NCI-H524 treated with DMSO at 0.1 percent for 48 hours (cell line): ENCODE measurements at places on chromosomes 1 and 21.

GRCh38 chr1:222124602-222125001, 382.7 kb upstream of the DUSP10 start:
- peak; percentile 66 for DNase-seq

GRCh38 chr1:32115496-32115895, 7.6 kb downstream of the KPNA6 start:
- no peak for DNase-seq

DNA sequence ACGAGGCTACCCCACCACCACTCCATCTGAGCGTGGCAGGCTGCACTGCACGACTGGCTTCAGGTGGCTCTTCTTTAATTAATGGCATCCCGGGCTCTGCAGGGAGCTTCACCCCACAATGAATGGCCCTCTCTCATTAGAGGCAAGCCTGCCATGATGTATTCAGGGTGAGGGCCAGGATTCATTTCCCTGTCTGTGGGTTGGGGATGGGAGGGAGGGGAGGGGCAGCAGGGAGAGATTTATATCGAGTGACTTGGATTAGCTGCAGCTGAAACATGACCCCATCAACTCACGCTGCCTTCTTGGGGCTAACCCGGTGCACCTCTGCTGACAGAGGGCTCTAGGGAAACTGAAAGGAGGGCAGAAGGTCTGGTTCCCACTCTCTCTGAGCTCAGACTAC, 54.2 kb downstream of the ERI3 start:
- peak; percentile 17 for DNase-seq

- DNase-seq, result peak; percentile 20
Measured at GRCh38 chr1:6033986-6034749, 11.5 kb upstream of the KCNAB2 start.

- no peak for DNase-seq
Measured at GRCh38 chr1:101004061-101004460, 21.5 kb downstream of the DPH5 start.

- DNase-seq, result no peak
Measured at GRCh38 chr1:245260110-245260882, 105.5 kb downstream of the KIF26B start.

- DNase-seq, result no peak
Measured at GRCh38 chr1:170685166-170685565, 21.2 kb downstream of the PRRX1 start.

DNA sequence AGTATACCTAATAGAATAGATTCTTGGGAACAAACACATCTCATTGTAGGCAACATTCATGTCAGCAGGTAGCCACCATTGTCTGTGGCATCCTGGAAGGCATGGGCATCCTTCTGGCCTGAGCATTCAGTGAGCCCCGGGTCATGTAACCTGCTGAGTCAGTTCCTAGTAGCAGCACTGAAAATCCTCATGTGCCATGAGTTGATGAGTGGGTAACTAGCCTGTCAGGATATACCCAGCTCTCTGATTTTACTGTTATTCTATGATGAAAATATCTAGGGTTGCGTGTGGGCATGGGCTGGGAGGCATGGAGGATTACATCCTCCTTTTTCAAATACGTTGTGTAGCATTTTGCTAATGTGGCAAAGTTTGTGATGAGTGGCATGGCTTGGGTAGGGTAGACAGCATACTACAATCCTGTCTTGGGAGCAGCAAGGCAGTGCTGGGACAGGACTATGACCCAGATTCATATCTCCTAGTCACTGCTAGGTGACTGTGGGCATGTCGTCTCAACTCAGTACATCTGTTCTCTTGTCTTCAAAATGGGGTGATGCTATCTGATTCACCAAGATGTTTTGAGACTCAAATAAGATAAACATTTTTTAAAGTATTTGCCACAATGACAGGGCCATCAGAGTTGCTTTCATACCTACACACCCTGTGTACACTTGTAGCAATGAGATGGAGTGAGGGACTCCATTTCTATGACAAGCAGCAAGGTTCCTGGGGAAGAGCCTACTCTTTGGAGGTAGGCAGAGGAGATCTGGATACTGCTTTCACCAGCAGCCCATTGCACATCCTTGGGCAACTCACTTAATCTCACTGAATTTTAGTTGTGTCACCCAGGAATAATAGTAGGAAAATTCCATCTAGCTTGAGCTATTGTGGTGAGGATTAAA, 62.5 kb downstream of the CD58 start:
- DNase-seq, result no peak

- DNase-seq, result no peak
Measured at GRCh38 chr1:21212126-21212525, 35.4 kb upstream of the EIF4G3 start.

GRCh38 chr1:44807364-44808062, 362 bp upstream of the DYNLT4 start:
- no peak for DNase-seq

- no peak for DNase-seq
Measured at GRCh38 chr1:224745394-224745793, 129.3 kb downstream of the CNIH3 start.

GRCh38 chr1:44050261-44050660, 19.0 kb upstream of the SLC6A9 start:
- no peak for DNase-seq

- DNase-seq, result no peak
Measured at GRCh38 chr1:118717893-118718292, 270.2 kb downstream of the TBX15 start.

DNA sequence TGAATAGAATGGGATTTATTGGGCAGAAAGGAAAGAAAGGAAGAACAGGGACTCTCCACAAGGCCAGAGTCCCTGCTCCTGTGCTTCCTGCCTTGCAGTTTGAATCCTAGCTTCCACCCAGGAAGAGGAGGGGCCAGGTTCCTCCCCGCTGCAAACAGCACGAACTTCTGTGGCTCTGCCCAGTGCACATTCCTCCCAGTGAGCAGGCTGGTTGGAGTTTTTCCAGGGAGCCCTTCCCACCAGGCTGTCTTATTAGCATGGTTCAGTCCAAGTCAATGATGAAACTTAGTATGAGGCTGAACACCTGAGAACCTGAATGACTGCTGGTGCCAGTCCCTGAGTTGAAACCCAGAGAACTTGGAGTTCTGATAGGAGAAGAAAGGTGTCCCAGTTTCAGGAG, 247.2 kb downstream of the DUSP10 start:
- DNase-seq, result no peak

DNA sequence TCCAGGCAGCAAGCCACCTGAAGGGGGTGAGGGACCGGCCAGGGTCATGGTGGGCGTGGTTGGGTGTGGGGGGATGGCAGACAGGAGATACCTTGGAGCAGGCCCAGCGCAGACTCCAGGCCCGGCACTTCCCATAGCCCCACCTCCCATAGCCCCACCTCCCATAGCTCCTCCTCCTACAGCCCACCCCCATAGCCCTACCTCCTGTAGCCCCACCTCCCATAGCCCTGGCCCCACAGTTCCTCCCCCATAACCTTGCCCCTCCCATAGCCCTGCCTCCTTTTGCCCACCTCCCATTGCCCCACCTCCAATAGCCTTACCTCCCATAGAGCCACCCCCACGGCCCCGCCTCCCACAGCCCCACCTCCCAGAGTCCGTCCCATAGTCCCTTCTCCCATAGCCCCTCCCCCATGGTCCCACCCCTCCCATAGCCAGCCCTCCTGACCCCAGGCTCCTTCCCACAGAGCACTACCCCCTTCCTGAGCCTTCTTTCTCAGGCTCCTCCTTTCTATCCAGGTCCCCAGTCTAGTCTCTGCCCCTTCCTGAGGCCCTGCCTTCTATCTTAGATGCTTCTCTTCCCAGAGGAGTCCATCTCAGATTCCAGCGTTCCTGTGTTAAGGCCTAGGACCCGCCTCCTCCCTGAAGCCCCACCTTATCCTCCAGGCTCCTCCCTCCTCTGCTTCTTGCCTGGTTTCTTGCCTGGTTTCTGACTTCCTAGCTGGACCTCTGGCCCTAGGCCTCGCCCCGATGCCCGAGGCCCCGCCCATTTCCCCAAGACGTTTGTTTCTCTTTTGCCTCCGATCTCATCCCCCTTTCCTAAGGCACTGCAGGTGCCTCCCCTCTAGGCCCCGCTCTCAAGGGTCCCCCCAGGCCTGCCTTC, 46.8 kb downstream of the PTPRU start:
- no peak for DNase-seq

DNA sequence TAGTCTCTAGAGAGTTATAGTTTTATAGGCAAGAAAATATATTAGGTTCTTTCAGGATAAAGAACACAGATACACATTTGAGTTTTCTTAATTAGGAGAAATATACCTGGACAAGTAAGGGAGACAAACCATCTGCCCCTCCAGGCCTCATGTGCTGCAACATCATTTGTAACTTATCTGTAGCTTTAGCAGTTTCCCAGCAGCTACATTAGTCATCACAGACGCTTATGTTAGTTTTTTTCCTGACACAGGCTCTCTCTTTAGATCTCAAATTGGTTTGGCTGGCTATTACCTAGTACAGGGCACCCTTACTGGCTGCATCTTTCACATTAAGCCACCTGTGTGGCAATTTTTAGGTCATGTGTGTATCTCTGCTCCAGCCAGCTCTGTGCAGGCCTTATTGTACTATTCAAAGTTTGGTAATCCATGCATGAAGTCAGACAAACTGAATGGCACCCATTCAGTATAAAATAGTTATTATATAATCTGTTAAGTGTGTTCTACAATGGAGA, 25.9 kb downstream of the GNPAT start:
- DNase-seq, result no peak

DNA sequence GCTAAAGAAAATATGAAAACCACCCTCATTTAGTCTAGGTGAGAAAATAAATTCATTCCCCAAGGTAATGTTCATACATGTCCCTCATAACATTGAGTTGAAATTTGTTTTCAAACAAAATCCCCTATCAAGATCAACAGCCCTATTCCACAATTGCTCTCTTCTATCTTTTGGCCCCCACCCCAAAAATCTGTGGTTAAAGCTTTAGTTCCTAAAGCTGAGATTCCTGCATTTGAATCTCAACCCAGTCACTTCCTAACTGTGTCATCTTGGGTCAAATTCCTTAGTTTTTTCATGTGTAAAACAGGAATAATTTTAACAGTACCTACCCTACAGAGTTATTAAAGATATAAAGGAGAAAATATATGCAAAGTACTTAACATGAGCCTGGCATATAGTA, 22.0 kb downstream of the KIAA0319L start:
- DNase-seq, result no peak

DNA sequence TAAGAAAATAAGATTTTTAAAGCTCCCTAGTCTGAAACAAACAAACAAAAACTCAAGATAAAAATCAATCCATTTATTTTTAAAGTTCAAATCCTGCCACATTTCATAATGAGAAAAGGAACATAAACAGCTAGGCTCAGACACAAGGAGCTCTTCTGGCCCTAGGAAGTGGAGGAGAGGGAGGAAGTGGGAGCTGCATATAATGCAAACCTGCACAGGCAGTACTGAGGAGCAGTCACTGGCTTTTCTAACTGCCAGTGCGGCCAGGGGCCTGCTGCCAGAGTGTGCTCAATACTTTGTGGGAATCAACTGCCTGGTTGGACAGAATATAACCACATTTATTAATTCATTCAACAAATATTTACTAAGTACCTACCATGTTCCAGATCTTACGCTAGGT, 139.8 kb upstream of the SPATA6 start:
- no peak for DNase-seq

DNA sequence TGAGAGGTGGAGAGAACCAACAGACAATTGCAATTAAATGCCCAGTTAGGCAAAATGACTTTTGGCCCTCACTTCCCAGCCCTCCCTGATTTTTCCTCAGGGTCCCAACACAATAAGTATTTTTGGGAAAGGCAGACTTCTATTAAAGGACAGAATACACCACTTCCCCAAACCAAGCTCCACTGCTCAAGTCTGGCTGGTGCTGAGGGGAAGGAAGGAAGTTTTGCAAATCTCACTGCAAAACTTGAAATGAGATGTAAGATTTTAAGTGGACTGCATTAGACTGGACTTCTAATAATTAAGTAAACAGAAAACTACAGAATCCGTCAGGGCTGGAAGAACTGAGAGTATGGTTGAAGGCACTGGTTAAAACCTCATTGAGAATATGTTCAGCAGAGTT, 32.2 kb upstream of the CD1D start:
- no peak for DNase-seq

DNA sequence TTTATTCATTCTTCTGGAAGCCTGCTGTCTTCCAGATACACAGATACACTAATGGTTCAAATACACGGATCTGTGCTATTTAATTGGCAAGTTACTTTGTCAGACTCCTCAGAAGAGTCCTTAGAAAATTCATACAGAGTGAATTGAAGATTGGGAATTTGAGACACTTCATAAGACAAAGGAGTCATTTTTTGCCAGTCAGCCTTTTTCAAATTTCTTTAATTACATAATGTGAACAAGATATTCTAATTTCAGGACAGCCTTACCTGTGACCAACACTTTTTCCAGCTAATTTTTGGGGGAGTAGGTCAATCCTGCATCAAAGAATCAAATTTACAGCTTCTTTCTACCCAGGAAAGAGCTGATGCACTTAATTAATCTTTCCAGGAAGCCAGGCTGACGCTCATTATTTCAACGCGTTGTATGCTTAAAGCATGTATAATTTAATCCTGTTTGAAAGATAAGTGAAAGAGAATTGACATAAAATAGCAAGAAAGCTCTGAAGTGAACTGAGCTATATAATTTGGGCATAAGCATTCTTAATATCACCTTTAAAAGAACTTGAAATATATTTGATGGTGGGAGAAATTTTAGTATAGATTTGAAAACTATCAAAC, 12.8 kb upstream of the NRIP1 start:
- peak; percentile 38 for DNase-seq

GRCh38 chr21:14551741-14552140, 5.6 kb upstream of the SAMSN1 start:
- no peak for DNase-seq

- no peak for DNase-seq
Measured at GRCh38 chr1:204523605-204524215, 7.5 kb downstream of the MDM4 start.

DNA sequence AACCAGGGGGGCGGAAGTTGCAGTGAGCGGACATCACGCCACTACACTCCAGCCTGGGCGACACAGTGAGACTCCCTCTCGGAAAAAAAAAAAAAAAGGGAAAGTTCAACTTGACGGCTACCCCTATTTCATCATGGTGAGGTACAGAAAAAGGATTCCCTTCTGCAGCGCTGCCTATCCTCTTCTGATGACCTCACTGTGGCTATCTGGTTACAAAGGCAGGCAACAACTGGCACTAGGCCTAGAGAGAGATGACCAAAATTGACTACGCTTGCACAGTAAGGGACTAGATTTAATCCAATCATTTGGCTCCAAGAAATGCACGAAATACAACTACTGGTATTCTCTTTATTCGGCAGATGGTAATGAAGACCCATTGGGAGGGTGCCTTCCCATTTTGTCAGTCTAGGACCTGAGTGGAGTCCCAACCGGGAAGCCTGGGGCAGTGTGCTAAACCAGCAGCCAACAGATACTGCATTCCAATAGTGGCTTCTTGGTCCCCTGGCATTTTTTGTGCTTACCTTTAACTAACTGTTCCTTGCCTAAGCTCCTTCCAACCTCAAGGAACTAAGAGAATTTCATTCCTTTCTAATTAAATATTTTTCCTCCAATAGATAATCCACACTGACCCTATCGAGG, 36.6 kb downstream of the ITPKB start:
- DNase-seq, result no peak

- no peak for DNase-seq
Measured at GRCh38 chr1:203528976-203529835, 35.3 kb downstream of the OPTC start.
